Liver (tissue), 10 donors: ENCODE measurements at places on chromosomes 16 and 17. TPM values are rescaled to one million over a fixed set of nuclear protein-coding genes. Genes with fewer than 3 reads are reported as not detected.

Gene KRTAP9-4
- total RNA-seq, result not detected

Gene WNK4
- total RNA-seq, result 7.5 TPM

Gene RCVRN
- not detected for total RNA-seq

Gene PYY
- not detected for total RNA-seq

Gene ABCA6
- 158 TPM for total RNA-seq

Gene CYBA
- 45.8 TPM for total RNA-seq

Gene KAT7
- total RNA-seq, result 19.1 TPM

Gene MARCHF10
- not detected for total RNA-seq
